ENCODE measurements at places on chromosomes 16 and 17.

- peak; percentile 45 for DNase-seq
Observed at GRCh38 chr16:89711601-89712273, 9.0 kb downstream of the VPS9D1 start.

- DNase-seq = no peak
Observed at GRCh38 chr16:89187770-89188392, 12.5 kb downstream of the SLC22A31 start.

GRCh38 chr17:49435671-49436029, 21.0 kb upstream of the PHB1 start:
- no peak for DNase-seq

- no peak for DNase-seq
Observed at GRCh38 chr16:55641430-55642056, 14.2 kb upstream of the SLC6A2 start.

DNA sequence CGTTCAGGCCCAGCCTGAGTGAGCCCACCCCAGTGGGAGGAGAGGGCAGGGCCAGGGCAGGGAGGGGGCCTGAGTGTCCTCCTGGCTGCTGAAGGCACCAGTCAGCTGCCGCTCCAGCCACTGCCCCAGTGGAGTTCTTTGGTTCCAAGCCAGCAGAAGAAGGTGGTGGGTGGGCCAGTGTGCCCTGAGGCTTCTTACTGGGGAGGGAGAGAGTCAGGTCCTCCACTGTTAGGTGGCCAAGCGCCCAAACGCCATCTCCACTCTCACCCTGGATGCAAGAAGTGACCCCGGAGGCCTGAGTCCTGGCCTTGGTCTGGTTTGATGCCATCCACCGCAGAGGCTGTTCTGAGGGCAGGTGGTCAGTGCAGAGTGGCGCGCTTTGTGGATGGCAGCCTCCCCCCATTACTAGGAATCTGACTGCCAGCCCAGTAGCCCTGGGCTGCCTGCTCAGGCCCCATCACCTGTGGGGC, 2.2 kb downstream of the RNF213 start:
- no peak for DNase-seq

GRCh38 chr17:75096082-75096625, 8.4 kb downstream of the SLC16A5 start:
- DNase-seq = no peak

DNA sequence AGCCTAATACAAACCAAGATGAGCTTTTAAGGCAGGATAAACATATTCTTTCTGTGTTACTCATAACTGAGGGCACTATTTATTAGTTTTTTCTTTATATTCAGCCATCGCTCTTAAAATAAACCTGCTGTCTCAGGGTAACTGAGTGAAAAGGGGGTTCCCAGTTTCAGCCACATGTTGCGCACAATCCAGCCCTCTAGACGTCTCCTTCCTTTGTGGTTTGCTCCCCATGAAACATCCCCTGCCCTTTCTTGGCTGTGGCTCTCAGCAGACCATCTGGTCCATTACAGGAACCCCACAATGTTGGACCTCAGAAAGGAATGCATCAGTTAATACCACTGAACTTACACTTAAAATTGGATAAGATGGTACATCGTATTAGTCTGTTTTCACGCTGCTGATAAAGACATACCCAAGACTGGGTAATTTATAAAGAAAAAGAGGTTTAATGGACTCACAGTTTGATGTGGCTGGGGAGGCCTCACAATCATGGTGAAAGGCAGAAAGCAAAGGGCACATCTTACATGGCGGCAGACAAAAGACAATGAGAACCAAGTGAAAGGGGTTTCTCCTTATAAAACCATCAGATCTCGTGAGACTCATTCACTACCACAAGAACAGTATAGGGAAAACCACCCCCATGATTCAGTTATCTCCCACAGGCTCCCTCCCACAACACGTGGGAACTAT, 12.6 kb upstream of the IL21R start:
- DNase-seq = no peak

- no peak for DNase-seq
Observed at GRCh38 chr16:6096931-6097670, 999.5 kb upstream of the EEF2KMT start.

GRCh38 chr16:26614237-26614841, 452.4 kb upstream of the C16orf82 start:
- no peak for DNase-seq

DNA sequence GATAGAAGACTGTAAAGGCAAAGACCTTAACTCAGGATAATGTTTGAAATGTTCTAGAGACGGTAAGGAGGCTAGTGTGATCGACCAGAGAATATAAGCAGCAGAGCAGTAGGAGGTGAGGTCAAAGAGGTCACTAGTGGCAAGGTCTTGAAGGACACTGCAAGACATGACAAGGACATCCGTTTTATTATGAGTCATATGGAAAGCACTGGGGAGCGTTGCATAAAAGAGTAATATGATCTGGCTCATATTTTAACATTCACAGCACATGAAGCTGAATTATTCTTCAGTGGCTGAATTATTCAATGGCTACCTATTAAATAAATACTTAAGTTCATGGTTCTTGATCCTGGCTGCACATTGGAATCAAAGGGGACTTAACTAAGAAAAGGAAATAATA, 123.7 kb downstream of the SOX9 start:
- DNase-seq = no peak

GRCh38 chr17:75783069-75783783, 1.4 kb upstream of the UNK start:
- DNase-seq = no peak
